ENCODE measurements at places on chromosomes 2 and 18.

DNA sequence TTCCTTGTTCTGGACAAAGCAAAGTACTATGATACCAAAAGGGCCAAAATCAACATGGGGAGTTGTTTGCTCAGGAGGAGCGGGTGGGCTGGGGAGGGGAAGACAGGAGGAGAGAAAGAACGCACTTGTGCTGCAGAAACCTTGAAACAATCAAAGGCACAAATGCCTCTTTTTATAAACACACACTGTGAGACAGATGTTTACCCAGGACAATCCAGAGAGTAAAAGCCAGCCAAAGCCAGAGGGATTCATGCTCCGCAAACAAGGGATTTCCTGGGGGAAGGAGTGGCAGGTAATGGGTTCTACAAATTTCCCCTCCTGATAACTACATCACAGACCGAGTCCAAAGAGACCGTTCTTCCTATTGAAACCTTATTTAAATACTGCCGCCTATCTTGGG lies 323.5 kb upstream of the SKOR2 start:
- DNase-seq: no peak

GRCh38 chr2:175312137-175312536 lies 130.6 kb upstream of the ATP5MC3 start:
- DNase-seq: no peak

GRCh38 chr2:11598228-11598731 lies 64.4 kb downstream of the GREB1 start:
- no peak for DNase-seq

DNA sequence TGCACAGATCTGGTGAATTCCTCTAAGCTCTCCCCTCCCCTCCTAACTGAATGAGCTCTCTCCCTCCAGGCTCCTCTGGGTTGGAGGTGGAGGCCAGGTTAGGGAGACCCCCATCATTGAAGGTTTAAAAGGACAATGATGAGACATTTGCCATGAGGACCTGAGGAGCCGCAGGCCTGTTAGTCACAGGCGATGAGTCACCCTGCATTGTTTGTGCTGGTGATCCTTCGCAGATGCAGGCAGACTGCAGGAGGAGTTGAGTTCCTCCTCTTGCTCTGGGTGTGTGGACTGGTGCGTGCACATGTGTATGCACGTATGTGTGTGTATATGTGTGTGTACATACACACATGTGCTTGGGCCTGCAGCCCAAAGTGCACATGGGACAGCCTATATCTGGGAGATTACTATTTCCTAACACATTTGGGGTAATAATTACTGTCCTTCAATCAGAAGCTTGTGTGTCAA lies 42.0 kb downstream of the MCFD2 start:
- DNase-seq: no peak

DNA sequence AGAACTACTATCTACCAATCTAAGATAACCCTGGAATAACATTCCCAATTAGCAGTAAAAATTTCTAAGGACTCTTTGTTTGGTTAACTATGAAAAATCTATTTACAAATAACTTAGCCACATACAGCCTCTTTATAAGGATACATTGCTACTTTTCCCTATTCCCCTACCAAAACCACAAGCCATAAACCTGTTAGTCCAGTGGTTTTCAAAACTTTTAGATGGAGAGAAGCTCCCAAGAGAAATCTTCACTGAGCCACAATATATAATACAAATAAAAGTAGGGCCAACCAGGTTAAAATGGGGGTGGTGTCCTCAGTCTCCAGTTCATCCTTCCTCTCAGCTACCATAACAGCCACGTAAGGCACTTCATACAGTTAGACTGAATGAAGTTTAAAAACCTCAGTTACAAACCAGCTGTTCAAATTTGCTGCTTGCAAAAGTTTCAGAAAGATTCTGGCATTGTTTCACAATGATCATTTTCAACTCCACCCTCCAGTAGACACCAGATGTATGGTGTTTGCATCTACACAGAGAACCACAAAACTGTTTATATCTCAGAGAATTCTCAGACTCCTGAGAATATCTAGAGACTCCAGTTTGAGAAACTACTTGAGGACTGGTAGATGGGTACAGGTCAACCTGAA lies 26.0 kb downstream of the SOS1 start:
- peak; percentile 50 for DNase-seq

DNA sequence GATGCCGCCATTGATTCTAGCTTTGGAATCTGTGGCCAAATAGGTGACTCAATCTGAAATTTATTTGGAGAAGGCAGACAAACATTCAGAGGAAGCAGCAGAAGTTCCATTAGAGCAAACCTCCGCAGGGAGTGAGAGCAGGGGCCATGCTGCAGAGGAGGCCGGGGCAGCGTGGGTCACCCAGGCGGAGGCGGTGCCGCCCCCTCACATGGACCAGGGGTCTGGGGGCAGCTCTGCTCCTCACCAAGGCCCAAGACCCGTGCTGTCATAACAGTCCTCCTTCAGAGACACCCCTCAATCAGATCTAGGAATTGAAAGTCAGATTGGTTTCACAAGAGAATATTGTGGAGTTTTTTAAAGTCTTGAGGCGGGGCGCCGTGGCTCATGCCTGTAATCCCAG lies 92.4 kb downstream of the GBX2 start:
- DNase-seq: no peak

DNA sequence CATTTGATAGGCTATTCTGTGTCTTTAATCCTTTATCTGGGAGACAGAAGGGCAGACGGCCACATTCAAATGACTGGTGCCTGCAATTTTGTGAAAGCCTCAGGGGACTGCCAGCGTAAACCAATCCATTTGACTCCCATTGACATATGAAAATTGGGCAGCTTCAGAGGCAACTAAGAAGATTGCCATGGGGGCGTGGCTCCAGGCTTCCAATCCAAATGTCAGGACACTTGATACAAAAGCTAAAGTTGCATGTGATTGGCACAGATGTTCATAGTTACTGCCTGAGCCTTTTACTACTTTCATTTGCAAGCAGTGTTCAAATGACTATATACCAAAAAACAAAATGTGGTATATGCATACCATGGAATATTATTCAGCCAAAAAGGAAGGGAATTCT lies 42.0 kb downstream of the SPC25 start:
- DNase-seq: no peak

DNA sequence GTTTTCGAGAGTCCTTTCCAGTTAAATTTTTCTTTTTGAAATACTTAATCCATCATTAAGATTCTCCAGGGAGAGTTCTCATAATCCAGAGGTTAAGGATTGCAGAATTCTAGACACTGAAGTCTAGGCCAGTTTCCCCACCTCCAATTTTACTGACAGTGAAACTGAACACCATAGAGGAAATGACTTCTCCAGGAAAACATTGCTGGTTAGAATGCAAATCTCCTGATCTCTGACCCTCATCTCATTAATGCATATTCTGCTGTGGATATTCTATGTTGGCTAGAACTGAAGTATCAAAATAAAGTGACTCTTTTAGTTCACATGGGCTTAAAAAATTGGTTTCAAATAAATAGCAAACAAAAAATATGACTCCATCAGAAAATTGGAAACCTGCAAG lies 105.8 kb upstream of the UGP2 start:
- peak; percentile 60 for DNase-seq

DNA sequence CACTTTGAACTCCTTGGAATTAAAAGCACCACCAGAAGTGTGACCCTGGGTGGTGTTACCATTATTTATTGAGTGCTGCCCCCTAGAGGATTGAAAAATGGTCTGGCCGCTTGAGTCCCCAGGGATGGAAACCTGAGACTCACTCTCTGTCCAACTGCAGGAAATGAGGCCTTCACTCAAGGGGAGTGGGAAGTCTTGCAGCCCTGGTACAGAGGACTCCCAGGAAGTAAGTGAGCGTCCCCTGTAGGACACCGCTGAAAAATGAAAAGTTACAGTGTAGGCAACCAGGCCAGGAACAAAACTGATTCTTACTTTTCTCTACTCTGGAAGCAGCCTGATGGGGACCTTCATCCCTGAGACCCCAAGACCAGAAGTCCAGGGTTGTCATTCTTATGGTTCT lies 2.2 kb upstream of the NRP2 start:
- peak; percentile 94 for DNase-seq

- DNase-seq: peak; percentile 44
Observed at GRCh38 chr2:54871457-54872107, 148.1 kb downstream of the EML6 start.

- DNase-seq: no peak
Observed at GRCh38 chr2:198161151-198161550, 356.8 kb downstream of the PLCL1 start.

DNA sequence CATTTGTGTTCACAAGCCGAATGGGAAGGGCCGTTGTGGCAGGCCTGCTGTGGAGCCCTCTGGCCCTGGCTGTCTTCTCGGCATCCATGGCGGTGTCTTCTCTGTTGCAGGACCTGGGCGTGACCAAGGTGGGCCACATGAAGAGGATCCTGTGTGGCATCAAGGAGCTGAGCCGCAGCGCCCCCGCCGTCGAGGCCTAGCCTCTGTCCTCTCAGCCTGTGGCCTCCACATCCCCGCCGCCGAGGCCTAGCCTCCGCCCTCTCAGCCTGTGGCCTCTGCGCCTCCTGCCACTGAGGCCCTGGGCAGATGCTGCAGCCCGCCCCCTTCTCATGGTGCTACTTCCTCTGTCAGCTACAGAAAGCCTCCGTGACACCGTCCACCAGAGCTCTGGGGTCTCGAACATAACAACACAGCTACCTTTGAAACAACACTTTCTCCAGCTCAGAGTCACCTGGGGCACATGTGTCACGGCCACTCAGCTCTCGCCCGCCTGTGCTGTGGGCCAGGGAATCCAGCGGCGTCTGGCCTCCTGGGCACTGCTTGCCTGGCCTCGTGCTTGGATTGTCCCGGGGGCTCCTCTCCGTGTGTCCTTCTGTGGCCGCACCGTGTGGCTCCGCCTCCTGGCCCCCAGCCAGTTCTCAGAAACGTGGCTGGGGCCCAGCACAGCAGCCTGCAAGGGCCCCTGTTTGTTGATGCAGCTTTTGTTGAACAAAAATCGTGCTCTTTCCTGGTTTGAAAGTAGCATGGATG lies 97.1 kb downstream of the USP40 start:
- no peak for DNase-seq

DNA sequence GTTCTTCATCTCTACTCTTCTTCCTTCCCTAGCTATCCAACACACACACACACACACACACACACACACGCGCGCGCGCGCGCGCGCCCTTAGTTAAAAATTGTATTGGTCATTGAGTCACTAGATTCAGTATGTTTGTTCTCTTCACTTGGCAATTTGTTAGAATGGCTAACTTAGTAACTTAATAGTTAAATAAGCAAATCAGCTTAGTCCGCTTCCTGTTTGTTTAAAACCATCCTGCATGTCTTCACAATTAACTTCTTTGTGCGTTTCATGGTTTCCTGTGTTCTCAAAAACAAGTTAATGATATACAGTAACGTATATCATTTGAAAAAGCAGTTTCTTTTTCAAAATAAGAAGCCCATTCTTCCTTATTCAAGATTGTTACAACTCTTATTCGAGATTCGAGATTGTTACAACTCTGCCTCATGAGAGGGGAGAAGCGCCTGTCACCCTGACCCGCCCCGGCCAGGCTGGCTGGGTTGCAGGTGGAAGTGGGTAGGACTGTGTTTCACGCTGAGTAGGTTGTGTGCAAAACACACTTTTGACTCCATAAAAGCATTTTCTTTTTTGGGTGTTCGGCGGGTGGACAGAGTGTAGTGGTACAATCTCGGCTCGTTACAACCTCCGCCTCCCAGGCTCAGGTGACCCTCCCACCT lies 9.5 kb upstream of the CNNM3 start:
- no peak for DNase-seq

DNA sequence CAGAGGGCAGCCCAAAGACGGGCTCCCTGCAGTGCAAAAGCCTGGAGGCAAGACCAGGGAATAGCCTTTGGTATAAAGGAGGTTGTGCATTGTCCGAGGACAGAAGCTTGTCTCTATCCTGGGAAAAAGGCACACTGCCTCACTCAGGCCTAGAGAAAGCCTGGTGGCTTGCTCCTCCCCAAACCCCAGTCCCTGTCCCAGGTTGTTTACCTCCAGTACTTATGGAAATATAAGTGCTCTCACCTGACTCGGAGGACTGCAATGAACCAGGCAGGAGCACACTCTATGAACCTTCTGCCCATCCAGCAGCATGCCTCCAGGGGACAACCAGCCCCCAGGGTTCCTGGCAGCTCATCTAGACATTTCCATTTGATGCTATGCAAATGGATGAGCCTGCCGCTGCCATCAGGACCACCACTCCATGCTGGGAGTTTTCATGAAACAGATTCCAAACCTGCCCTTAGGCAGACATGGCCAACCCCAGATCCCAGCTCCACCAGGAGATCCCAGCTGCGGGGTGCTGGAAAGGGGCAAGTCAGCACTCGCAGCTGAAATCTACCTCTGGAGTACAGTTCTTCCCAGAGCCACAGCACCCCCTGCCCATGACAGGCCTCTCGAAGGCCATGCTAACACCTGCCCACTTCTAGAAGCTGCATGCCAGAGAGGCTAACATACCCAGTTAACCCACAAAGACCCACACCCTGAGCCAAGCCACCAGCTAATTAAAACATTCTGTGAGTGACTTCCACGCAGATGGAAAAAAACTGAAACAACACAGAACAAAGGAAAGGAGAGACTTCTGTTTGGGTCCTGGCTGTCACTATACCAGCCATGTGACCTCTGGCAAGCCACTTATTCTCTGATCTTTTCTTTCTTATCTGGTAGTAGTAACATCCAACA lies 101.7 kb downstream of the TTC32 start:
- DNase-seq: peak; percentile 31

GRCh38 chr18:5175378-5175777 lies 21.7 kb downstream of the AKAIN1 start:
- DNase-seq: no peak

DNA sequence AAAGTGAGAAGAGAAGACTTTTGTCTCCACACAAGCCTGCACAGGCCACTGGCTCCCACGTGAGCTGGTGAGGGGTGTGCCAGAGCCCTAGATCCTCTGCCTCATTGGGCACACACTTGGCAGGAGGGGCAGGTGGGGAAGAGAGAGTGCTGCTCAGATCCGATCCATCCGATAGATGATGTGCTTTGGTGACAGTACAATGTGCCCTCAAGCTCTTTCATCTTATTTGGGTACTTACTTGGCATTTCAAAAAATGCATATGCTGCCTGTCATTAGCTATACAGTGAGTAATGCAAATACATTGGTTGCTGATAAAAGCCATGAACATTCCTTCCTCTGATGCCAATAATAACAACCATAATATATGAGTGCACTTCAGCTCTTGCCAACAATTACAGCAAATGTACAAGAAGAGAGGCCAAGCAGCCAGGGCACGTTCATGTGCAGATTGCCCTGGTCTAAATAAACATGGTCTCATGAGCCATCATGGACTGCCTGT lies 255.3 kb downstream of the VAPA start:
- peak; percentile 81 for DNase-seq

- DNase-seq: no peak
Observed at GRCh38 chr2:118918017-118918416, 24.0 kb upstream of the MARCO start.

- DNase-seq: no peak
Observed at GRCh38 chr2:140348826-140349225, 1568.6 kb upstream of the NXPH2 start.

- peak; percentile 14 for DNase-seq
Observed at GRCh38 chr2:106020032-106020431, 174.1 kb downstream of the UXS1 start.

GRCh38 chr2:160214461-160215445 lies 14.7 kb upstream of the ITGB6 start:
- peak; percentile 94 for DNase-seq

All from fibroblast of upper back skin (primary cell).